ENCODE measurements at places on chromosomes 2 and 18. TPM values are rescaled to one million over a fixed set of nuclear protein-coding genes. Genes with fewer than 3 reads are reported as not detected.

Gene KIF1A
- 4.3 TPM for polyA plus RNA-seq

- no peak for DNase-seq
Measured at GRCh38 chr2:158392687-158393086, 63.9 kb downstream of the CCDC148 start.

- no peak for DNase-seq
Measured at GRCh38 chr2:212173756-212174510, 364.7 kb downstream of the ERBB4 start.

- no peak for DNase-seq
Measured at GRCh38 chr18:3791238-3791637, 341.3 kb downstream of the TGIF1 start.

DNA sequence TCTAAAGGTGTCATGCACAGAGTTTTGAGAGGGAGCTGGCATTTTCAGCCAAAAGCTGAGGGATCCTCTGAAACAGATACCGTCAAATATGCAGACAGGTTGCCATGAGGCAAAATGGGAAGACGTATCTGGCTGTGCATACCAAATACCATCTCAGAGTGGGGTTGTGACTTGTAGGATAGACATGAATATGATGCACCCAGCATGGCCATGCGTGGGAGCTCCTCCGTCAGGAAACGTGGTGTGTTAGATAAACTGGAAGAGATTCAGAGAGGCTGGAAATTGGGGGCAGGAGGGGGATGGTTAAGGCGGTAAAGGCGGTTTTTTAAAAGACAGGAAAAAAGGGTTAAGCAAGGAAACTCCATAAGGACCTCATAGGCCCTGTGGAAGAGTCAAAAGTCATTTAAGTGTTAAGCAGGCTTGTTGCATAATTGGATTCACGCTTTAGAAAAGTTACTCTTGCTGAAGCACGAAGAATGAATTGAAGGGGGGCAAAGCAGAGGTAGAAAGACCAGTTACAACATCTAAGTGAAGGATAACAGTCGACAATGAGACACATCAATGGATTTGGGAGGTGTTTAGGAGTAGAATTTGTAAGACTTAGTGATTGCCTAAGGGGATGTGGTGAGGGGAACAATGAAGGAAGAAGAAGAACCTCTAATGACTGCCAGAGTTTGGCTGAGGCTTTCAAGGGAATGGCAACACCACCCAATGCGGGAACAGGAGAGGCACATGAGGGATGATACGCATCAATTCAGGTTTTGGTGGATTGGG is 139.6 kb upstream of the CTAGE1 start:
- DNase-seq, result no peak
